ENCODE measurements at places on chromosomes 12 and 14. TPM values are rescaled to one million over a fixed set of nuclear protein-coding genes. Genes with fewer than 3 reads are reported as not detected.

- no peak for DNase-seq
Observed at GRCh38 chr14:56592746-56593544, 13.3 kb downstream of the TMEM260 start.

ZNF641 gene
- 9.6 TPM for total RNA-seq

DNA sequence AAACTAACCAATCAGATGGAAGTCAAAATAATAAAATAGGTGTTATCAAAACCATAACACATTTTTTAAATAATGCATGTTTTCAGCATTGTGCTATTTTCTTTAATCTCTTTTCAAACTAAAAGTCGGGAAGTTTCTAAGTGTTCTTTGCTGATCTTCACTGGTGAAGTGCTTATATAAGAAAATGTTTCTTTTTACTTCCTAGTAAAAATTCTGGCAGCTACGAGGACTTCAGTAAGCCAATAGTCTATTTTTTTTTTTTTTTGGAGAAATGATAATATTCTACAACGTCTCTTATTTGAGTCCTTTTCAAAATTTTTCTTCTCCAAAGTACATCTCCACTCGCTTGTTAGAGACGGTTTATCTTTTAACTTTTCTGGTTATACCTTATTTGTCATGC is 448.0 kb downstream of the SLC6A15 start:
- no peak for DNase-seq

DNA sequence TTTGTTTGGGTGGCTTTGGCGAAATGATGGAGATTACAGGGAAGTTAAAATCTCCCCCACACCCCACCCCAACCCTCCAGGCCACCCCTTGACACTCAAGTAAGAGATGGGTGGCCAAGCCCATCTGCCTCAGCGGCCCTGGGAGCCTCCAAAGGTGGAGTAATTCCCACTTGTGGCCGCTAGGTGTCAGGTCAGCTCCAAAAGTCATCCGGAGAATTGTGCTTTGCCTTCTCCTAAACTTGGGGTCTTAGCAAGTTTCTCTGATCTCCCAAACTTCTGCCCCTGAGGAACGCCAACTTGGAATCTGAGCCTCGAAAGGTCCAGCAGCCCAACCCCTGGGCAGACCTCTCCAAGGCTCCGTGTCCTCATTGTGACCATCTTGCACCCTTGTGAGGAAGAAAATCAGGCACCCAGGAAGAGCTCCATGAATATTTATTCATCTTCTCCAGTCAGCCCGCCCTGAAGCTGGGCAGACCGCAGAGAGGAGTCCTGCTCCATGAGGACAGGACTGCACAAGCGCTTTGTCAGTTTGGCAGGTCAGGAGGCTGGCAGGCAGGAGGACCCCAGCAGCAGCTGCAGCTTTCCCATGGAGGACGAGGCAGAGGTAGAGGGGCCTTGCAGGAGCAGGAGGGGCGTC is 46.7 kb downstream of the LRRC74A start:
- DNase-seq = peak; percentile 64

- DNase-seq = peak; percentile 81
Observed at GRCh38 chr12:7219599-7220243, 30.2 kb downstream of the PEX5 start.

DNA sequence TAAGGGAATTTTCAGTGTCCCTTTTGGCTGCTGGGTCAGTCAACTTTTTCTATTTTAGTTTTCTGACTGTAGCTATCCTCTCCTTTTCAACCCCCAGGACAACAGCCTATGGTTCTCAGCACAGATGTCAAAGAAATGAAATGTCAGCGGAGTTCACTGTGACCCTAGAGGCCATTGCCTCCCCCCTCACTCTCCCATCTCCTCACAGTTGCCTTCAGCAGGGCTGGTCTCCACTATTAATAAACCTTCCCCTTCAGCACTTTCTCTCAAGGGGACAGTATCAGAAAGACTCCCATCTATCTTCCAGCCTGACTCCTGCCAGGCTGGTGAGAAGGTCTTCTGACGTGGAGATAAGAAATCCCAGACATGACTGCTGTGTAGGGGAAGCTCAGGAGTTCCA is 137.1 kb upstream of the WSCD2 start:
- DNase-seq = no peak

Measured in left colon (tissue), 2 donors.